ENCODE measurements at places on chromosomes 13 and 19.
A peak's percentile ranks its signal among the peaks of the same experiment; 100 is the strongest.

DNA sequence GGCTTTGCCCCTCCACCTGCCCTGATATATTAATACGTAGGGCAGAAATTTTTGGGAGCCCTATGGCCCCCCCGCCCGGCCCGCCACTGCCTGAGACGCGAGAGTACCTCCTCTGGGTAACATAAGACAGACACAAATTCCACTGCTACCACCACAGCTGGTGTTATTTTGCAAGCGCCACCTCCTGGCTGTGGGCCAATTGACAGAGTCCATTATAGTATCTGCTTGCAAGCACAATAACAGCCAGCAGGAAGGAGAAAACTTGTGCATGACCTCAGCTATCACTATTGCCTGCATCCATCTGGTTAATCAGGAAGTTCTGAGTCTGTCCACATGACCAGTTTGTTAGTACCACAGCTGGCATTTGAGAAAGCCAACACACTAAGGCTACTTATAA lies 25.3 kb upstream of the OR10H2 start:
- DNase-seq = peak; percentile 91

DNA sequence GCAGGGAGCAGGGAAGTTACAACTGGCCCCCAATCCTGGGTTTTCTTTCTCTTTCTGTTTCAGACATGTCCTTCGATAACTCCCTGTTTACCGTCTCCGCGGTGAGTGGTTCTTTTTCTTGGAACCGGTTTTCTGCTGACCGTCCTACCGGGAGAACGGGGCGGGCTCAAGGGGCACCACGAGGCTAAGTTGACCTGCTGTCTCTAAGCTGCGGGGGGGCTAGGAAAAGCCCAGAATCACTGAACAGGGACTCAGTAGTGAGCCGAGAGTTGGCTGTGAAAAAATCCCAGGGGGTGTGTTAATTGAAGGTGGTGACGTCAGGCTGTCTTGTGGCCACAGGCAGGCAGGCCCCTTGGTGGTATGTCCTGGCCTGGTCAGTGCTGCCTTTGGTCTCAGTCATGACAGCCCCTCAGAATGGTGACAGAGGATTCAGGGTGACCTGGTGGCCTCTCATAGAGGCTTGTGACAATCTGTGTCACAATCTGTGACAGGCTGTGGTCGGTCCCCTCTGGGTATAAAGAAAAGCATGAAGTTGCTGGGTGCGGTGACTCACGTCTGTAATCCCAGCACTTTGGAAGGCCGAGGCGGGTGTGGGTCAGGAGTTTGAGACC lies 8.1 kb upstream of the CARM1 start:
- peak; percentile 75 for DNase-seq

GRCh38 chr19:31023038-31023437 lies 326.2 kb downstream of the TSHZ3 start:
- no peak for DNase-seq

DNA sequence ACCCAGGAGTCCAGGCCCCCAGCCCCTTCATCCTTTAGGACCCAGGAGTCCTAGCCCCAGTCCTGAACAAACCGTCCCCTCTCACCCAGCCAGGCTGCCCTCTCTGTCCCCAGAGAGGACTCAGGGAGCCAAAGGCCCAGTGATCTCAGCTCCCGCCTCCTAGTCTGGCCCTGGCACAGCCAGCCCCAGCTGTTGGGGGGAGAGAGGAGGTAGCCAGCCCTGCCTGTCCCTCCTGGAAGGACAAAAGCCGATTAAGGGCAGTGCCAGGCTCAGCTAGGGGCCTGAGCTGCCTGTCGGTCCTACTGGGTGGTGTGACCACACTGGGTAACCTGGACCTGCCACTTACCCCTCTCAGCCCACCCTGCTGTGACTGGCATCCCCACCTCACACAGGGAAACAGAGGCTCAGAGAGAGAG lies 14.5 kb downstream of the LIPE start:
- no peak for DNase-seq

DNA sequence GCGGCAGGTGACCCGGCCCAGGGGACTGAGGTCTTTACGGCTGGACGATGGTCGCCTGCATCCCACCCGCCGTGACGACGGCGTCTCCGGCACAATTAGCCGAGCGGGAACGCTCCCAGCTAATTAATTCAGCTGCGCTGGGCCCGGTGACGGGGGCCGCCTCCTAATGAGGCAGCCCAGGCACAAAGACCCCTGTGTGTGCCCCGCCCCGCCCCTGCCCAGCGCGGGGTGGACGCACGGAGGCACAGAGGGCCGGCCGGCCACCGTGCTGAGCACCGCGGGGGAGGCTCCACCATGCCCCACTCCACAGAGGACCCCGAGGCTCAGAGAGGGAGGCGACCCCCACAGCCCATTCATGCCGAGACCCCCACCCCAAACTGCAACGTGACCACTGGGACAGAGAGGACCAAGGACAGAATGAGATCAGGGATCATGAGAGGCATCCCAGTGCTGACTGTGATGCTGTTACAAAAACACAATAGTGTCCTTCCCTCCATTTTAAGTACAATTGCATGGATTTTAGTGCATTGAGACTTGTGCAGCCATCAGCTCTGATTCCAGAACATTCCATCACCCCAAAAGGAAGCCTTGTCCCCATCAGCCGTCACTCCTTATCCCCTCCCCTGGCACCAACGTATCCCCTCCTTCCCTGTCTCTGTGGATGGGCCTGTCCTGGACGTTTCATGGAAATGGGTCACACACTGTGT lies 17.0 kb downstream of the EFNA2 start:
- no peak for DNase-seq

DNA sequence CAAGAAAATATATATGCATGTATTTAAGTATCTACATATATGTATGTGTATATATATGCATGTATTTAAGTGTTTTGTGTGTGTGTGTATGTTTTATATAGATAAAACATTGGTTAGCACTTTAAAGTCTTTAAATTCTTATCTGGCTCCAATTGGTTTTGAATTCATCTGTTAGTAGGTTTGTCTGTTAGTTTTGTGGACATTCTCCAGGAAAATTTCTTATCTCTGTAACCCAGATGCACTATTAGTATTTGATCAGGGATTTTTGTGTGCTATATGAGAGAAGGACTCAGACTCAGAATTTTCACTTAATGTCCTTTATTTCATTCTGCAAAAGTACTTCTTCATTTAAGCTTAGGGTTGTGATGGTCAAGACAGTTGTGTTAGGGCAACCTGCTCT lies 103.1 kb downstream of the ITGBL1 start:
- no peak for DNase-seq

GRCh38 chr13:111976474-111977178 lies 90.3 kb upstream of the SOX1 start:
- no peak for DNase-seq

GRCh38 chr13:113759525-113760137 lies 605 bp downstream of the TMEM255B start:
- no peak for DNase-seq

DNA sequence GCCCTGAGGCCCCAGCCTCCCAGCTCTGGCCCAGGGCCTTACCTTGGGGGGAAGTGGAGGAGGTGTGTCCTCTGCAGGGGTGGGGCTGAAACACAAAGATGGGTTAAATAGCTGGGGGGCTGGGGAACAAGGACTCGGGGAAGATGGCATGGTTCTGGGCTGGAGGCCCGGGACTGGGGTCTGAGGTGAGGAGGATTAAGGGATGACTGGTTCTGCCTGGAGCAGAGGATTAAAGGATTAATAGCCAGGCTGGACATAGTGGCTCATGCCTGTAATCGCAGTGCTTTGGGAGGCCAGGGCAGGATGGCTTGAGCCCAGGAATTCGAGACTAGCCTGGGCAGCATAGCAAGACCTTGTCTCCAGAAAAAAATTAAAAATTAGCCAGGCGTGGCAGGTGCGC lies 11.6 kb downstream of the MAP4K1 start:
- DNase-seq = no peak

DNA sequence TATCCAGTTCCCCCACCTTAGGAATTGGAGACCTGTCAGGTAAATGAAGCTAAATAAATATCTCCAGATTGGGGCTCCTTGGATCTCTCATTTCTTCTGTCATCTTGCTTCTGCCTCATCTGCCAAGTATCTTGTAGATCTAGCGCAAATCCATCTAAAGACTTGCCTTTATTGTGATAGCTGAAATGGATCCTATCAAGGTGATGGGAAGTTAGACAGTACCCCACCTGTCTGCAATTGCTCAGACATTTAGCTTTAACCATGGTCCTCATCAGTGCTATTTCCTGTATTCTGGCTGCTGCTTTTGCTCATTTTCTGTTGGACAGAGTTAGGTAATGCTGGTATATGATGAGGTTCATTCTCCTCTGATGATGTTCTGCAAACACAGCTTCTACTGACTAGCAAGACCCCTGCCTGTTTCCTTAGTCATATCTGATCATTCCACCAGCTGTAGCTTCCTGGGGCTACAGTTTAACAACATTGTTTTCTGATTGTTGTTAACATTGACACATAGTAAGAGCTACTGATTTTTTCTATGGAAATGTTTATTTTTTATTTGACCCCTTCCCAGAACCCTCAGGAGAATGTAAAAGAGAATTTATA lies 340.0 kb downstream of the DCT start:
- no peak for DNase-seq

DNA sequence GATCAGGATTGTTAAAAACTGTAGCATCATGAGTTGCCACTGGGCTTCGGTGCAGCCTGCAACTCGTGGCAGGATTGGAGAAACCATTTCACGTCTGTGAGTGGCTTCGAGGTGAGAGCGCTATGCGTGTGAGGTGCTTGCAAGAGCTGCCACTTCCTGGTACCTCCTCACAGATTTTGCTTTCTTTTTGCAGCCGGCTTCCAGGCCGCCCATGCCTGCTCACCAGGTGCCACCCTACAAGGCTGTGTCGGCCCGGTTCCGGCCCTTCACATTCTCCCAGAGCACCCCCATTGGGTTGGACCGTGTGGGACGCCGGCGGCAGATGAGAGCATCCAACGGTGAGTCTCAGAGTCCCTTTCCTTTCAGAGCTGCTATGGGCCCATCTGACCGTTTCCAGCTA lies 57.9 kb upstream of the C1QTNF9 start:
- no peak for DNase-seq

- DNase-seq = no peak
These were observed 22.3 kb downstream of the ZSWIM9 start for GRCh38 chr19:48192750-48193149.

DNA sequence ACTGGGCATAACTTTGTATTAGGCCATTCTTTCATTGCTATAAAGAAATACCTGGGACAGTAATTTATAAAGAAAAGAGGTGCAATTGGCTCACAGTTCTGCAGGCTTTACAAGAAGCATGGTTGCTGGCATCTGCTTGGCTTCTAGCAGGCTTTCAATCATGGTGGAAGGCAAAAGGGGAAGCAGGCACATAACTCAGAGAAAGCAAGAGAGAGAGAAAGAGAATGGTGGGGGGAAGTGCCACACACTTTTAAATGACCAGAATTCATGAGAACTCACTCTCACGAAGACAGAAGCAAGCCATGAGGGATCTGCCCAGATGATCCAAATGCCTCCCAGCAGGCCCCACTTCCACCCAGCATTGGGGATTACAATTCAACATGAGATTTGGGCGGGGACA lies 179.7 kb downstream of the SPRY2 start:
- DNase-seq = peak; percentile 41

DNA sequence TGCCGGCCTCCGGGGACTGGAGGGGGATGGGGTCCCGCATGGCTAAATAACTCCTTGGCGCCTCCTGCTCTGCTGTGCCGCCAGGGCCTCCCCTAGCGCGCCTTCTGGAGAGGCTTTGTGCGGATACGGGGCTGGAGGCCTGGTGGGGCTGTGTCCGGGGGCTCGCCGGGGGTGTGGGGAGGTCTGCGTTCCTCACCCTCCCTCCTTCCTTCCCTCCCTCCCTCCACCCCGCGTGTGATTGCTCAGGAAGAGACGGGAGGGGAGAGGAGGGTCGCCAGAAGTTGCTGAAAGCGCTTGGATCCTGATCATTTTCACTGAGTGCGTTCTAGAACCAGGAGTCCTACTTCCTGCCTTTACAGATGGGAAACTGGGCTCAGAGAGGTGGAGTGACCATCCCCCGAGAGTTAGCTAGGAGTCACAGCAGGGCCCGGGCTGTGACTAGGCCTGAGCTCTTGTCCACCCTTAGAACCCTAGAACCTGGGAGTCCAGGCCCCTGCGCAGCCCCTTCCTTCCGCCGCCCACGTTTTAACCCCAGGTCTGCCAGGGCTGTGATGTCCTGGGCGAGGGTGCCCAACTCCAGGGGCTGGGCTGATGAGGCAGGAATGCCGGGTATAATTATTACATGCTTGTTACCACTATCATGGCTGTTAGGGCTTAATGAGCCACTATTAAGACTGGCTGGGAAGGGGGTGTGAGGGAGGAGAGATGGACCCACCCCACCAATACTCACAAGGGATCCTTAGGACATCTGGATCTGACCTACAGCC lies 782 bp upstream of the JUND start:
- DNase-seq = peak; percentile 61

- no peak for DNase-seq
These were observed 172.9 kb downstream of the UGGT2 start for GRCh38 chr13:95880331-95880730.

GRCh38 chr13:36029166-36029565 lies 102.0 kb downstream of the DCLK1 start:
- DNase-seq = no peak

DNA sequence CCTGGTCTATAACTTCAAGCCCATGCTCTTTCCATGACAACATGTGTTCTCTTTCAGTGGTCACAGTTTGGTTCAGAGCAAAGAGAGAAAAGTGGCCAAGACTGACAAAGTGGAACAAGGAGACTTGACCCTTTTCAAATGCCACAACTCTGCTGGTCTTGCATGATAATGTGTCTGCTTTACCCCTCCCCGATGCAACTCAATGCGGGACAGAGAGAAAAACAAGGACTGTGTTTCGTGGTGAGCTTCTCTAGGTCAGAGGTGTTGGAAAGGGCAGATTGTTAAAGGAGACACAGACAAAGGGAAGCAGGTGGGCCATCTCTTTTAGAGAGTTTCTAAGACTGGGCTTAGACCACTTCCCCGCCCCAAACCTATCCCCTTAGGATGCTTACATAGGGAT lies 61.6 kb upstream of the SERTM1 start:
- no peak for DNase-seq

DNA sequence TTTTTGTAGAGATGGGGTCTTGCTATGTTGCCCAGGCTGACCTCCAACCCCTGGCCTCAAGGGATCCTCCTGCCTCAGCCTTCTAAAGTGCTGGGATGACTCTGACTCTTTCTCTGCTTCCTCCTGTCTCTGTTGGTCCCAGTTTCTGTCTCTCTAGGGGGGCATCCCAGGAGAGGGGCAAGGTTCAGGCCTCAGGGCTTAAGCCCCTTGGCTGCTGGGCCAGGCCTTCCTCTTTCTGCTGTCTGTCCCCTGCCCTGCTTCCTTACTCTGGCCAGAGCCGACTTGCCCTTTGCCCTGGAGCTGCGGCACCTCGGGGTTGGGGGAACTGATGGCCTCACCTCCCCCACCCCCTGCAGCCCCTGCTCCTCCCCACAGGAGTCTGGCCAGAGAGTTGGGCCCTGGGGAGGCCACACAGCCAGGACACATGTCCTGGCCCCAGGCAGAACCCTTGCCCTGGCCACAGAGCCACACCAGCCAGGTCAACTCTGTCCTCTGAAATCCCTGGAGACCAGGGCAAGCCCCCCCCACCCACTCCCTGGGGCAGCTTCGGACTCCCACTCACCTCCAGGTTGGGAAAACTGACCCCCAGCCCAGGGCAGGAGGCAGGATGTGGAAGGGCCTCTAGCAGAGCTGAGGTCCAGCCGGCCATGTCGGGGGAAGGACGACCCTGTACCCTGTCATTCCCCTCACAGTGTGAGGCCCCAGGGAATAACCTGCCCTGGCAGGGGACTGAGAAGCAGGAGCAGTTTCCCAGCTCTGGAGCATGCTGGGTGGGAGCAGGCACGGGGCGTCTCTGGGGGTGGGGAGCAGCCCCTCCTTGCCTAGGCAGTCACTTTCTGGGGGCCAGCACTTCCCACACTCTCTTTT lies 23.7 kb downstream of the CEBPA start:
- DNase-seq = peak; percentile 72
